ENCODE measurements at places on chromosomes 7 and 10. TPM values are rescaled to one million over a fixed set of nuclear protein-coding genes. Genes with fewer than 3 reads are reported as not detected.

GRCh38 chr7:55517191-55517633, 55.1 kb downstream of the VOPP1 start:
- DNase-seq: no peak

DNA sequence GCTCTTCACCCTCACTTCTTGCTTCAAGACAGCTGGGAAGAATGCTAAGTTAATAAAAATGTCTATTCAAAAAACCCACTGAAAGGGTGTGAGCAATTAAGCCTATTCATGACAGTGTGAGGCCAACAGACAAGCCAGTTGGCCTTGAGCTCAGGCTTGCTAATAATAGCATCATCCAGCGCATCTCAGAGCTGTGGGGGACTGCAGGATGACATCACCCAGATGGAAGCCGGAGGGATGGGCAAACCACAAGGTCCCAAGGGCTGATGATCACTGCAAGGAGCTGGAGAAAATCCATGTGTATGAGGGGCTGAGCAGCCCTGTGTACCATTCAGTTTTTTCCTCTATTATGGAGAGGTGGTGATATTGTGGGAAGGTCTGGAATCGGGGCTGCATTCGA, 770.4 kb downstream of the TNS3 start:
- DNase-seq: peak; percentile 25

- no peak for DNase-seq
Observed at GRCh38 chr10:75326306-75326705, 75.3 kb downstream of the ZNF503 start.

DNA sequence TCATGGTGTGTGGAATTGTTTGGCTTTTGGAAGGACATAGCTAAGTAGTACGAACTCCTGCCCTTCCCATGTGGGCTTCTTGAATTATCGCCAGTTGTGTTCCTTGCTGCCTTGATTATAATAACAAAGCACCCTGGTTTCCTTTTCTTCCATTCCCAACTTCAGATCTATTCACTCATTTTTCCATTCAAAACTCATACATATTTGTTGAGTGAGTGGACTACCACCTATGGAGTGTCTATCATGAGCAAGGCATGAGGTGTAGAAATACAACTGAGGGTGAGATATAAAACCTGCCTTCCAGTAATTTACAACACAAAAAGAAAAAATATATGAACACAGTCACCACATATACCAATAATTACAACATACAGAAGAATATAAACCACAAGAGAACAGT, 4.9 kb upstream of the COL17A1 start:
- DNase-seq: no peak

Gene LLCFC1
- total RNA-seq: not detected

Data from kidney (tissue), 22 donors.